ENCODE measurements at places on chromosomes 4 and X.

DNA sequence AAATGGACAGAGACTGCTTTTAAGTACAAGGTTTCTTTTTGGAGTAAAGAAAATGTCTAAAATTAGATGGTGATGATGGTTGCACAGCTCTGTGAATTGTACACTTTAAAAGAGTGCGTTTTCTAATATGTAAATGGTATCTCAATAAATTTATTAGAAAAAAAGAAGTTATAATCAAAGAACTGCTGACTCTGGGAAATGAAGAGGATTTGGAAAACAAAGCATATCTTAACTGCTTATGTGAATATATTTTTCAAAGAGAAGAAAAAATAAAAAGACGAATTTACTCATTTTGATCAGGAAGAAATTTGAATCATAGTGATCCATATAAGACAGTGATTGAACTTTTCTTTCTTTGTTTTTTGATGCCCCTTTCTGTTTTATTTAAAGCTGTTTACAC lies 45.9 kb upstream of the FSTL5 start:
- DNase-seq, result no peak

GRCh38 chr4:4325321-4325720 lies 35.3 kb downstream of the ZBTB49 start:
- DNase-seq, result no peak

DNA sequence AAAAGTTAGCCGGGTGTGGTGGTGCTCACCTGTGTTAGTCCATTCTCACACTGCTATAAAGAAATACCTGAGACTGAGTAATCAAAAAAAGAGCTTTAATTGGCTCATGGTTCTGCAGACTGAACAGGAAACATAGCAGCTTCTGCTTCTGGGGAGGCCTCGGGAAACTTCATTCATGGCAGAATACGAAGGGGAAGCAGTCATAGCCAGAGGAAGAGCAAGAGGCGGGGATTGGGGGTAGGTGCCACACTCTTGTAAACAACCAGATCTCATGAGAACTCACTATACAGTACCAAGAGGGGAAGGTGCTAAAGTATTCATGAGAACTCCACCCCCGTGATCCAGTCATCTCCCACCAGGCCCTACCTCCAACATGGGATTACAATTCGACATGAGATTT lies 64.1 kb downstream of the BEND4 start:
- no peak for DNase-seq

DNA sequence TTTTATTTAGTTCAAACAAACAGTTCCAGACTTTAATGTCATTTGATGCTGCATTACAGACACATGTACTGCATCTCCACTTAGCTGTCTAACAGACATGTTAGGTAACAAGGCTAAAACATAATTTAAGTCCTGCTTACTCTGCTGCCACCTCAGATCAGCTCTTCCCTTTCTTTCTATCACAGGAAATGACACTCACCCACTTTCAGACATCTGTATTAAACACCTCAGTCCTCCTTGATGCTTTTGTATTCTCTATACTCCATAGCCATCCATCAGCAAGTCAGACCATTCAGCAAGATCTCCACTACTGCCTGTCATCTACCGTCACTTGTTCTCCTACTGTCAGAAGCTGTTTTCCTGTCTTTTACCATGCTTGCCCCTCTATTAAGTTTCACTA lies 405.4 kb downstream of the IL15 start:
- no peak for DNase-seq

DNA sequence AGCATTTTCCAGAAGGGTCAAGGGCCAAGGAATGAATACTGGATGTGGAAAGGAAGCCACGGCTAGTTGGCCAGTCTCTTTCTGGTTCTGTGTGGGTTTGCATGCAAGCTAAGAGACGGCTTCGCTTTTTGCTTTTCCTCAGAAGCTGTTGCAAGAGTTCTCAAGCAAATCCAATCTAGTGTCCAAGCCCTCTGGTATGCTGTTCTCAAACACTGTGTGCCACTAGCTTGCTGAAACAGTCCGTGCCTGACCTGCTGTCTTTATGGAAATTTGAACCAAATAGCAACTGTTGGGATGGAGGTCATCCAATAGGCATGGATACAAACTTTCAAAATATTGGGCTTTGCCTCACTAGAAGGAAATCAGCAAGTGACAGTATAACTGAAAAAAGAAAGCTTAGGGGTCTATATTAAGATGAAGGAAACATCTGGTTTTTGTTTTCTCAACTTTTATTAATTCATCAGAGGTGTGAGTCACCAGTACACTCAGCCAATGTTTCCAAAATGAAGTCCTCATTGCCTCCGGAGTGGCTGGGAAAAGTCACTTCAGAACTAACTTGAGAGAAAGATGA lies 70.5 kb downstream of the SLC9A6 start:
- no peak for DNase-seq

- no peak for DNase-seq
Observed at GRCh38 chr4:150023489-150023888, 54.8 kb upstream of the DCLK2 start.

DNA sequence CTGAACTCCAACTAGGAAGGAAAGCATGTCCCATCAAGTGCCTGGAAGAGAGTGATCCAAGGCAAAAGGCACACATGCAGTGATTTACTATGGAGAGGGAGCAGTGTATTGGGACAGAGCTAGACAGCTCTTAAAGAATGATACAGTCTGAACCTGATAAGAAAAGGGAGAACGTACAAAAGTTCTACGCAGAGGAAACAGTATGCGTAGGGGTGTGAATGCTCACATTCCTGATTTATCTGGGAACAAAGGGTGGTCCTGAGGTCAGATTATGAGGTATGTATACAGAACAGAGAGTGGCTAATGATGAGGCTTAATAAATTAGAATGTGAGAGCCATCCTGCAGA lies 12.0 kb downstream of the HS3ST1 start:
- no peak for DNase-seq

DNA sequence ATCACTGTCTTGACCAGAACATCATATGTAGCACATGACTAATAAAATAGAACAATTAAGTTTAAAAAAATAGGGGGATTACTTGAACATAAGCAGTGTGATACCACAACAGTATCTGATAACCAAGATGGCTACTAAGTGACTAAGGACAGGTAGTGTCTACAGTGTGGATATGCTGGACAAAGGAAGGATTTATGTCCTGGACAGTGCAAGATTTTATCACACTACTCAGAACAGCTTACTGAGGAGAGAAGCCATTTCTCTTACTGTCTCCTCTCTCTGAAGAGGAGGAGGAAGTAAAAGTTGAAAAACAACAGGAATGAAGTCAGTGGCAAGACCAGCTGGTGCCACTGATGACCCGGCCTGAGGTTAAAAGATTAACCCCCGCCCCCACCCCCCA lies 4.0 kb upstream of the SLC10A7 start:
- no peak for DNase-seq

DNA sequence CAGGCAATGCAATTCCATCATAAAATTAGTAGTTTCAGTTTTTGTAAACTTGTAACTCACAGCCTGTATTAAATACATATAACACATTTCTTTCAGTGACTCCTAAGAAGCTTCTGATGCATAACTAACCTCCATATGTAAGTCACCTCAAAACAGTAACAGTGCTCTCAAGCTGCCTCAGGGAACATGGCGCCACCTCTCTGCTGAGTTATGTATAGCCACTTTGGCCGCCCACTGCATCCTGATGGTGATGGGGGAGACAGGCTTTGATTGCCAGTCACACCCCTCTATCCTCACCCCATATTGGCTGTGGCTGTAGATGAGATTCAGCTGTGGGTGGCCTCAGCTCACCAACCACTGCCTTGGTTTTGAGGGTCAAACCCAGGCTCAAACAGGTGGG lies 54.3 kb downstream of the LRBA start:
- peak; percentile 38 for DNase-seq

- no peak for DNase-seq
Observed at GRCh38 chr4:150046728-150047217, 31.5 kb upstream of the DCLK2 start.

DNA sequence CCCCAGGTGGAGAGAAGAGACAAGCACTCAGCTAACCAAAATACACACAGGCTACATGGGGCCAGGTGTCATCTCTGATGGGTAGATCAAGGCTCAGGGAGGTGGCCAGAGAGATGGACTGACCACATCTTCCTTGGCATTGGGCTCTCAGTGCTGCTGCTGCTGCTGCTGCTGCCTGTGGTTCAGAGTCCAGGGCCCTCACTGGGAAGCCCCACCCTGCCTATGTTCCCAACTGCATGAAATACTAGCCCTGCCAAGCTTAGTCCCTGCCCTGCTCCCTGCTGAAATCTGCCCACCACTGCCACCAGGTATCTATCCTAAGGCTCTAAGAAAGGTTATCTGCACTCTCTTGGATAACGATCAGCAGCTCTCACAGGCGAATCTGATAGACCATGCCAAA lies 118.7 kb downstream of the EFHC2 start:
- no peak for DNase-seq

DNA sequence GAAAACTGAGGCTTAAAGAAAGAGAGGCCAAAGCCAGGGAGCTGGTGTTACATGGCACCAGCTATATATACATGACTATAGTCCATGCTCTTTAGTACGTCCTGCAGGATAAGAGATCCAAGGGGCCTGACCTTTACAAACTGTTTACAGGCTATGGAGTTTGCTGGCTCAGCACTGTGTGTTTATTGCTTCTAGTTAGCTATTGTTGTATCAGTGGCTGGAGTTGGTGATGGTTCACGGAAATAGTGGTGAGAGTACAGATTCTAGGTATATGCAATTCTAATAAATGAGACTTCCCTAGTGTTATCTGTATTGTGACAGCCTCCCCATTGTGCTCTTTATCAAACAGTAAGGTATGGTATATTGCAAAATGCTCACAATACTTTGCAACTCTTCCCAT lies 46.5 kb downstream of the REPS2 start:
- DNase-seq, result no peak

DNA sequence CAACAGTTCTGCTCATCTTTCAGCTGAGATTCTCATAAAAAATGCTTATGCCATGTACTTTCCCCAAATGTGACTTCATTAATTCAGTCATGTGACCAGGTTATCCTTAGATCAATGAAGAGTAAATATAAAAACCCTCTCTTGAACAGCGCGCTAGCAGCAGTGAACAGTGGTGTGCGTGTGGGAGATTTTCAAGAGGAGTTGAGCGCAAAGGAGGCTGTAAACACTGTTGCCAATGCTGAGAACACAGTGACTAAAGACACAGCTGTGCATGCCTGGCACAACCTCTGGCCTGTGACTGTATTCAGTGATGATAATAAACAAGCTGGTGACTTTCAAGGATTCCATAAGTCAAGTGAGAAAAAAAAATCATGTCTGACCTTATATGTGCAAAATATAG lies 25.1 kb downstream of the MSX1 start:
- no peak for DNase-seq

- no peak for DNase-seq
Observed at GRCh38 chr4:82371497-82371896, 2.3 kb downstream of the HNRNPD start.

- DNase-seq, result peak; percentile 48
Observed at GRCh38 chrX:41921492-41922430, 1.6 kb downstream of the CASK start.

DNA sequence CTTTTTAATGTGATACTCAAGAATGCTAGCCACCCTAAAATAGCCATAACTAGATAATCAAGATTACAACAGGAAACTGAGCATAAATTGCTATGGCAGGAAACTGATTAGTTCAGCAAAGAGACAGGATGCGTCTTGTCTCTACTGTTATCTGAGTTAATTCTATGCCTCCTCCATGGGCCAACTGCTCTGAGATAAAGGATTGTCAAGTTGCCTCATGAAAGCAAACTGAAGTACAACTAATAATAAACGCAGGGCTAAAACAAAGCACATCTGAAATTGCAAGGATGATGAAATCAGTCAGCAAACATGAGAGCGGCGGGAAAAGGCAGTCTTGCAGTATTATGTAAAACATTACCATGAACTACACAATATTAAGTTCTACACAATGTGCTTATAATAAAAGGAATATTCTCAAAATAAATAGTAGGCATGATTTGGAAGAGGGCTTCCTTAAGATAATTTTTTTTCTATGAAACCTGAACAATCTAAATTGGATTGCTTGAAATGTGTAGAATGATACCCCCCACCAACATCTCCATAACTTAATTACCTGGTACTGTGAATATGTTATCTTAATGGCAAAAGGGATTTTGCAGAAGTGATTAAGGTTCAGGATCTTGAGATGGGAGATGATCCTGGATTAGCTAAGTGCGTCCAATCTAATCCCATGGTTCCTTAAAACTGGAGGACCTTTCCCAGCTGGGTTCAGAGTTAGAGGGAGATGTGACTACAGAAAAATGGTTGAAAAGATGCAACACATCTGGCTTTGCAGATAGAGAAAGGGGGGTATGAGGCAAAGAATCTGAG lies 65.9 kb downstream of the ANTXR2 start:
- peak; percentile 29 for DNase-seq

DNA sequence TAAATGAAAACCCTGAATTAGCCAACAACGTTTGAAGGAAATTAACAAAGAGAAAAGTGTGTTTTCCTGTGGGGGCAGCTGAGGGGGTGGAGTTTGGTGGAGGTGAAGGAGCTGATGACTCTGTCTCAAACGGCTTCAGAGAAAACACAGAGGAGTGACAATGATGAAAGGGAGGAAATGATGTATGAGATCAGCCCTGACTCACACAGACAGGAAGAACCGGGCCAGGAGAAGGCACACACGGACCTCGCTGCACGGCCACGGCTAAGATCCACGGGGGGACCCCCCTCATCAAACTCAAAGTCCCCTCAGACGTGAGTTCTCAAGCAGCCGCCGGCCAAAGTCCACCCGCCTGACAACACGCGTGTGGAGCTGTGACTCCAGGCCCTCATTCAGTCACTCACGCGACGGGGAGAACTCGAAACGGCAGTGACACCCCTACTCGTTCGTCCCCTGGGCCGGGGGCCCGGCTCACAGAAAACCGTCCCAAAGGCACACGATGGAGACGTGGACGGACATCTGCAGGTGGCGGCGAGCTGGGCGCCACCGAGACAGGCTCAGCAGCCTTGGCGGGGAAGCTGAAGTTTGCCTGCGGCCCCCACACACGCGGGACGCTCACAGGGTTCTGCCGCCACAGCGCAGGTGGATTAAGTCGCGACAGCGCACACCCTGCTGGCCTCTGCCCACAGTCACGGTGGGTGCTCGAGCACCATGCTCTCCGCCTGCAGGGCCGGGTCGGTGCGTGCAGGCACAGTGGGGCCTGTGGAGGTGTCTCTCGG lies 28.8 kb downstream of the PPP2R3B start:
- peak; percentile 34 for DNase-seq

Data from activated CD4-positive, alpha-beta memory T cell treated with anti-CD3 and anti-CD28 coated beads, Interleukin-2, amount 10 ng/mL, durations not matched to agents 7 days and 5 days (primary cell).